Calu3 (cell line): ENCODE measurements at places on chromosomes 3 and 15.

GRCh38 chr3:136685882-136686281, 66.3 kb downstream of the STAG1 start:
- no peak for DNase-seq

- no peak for DNase-seq
Observed at GRCh38 chr3:144351773-144352365, 380.2 kb downstream of the DIPK2A start.

GRCh38 chr3:54393150-54393549, 270.8 kb downstream of the CACNA2D3 start:
- DNase-seq, result no peak

GRCh38 chr3:72185549-72186399, 400.8 kb upstream of the PROK2 start:
- no peak for DNase-seq

- DNase-seq, result no peak
Observed at GRCh38 chr3:135649361-135649760, 316.2 kb upstream of the PPP2R3A start.

DNA sequence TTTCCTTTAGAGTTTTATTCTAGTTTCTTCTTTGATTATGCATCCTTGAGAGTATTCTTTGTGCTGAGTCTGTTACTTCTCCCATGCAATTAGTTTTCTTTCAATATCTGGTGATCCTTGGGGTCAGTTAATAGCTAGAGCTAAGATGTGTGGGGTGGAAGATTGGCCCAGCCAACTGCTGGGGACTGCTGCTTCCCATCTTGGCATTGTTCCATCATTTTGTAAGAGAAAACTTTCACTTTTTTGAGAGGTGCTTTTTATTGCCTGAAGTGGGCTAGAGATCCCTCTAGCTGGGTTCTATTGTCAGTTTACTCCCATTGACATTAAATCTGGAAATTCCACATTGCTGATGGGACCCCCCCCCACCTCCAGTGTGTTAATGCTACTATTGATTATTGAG, 15.4 kb downstream of the BCL2L10 start:
- no peak for DNase-seq

DNA sequence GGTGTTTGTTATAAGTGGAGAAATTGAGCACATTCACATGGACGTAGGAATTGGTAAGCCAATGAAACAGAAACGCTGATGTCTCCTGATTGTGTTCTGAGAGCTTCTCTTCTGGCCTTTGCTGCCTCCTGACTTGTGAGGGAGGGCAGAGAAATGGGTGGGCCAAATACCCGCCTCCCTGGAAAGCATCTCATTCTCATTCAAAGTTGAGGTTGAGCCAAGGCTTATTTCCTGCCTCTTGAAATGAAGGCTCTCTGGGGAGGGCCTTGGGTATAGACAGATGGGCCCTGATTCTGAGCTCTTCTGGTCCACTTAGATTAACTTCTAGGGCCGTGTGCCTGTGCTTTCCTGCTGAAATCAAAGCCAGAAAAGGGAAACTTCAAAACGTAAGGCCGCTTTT, 57.4 kb upstream of the MYZAP start:
- no peak for DNase-seq

DNA sequence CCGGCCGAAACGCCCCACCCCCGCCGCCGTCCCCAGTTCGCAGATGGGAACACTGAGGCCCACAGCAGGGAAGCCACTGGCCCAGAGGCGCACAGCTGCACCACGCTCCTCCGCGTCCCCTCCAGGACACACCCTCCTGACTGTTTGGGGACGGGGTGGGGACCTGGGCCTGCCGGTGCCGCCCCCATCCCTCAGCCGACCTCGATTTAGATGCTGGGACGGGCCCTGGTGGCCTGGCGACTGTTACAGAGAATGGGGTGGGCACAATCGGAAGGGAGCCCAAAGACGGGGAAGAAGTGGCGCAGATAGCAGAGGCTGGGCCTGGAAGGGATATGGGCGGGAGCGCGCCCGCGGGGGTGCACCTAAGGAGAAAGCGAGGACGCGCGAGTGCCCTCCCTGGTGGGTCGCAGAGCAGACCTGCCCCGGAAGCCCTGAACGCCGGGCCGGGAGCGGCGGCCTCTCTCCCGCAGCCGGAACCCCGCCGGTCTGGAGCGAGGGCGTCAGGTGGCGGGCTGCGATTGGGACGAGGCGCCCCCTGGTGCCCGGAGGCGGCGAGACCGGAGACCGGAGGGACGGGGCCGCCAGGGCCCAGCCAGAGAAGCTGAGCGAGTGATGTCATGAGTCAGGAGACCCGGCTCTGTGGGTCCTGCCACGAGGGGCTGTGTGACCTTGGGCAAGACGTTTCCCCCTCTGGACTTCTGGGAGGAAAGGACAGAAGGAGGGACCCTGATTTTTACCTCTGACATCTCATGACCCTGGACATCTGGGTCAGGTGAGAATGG, 78.4 kb downstream of the IQSEC1 start:
- DNase-seq, result peak; percentile 94

DNA sequence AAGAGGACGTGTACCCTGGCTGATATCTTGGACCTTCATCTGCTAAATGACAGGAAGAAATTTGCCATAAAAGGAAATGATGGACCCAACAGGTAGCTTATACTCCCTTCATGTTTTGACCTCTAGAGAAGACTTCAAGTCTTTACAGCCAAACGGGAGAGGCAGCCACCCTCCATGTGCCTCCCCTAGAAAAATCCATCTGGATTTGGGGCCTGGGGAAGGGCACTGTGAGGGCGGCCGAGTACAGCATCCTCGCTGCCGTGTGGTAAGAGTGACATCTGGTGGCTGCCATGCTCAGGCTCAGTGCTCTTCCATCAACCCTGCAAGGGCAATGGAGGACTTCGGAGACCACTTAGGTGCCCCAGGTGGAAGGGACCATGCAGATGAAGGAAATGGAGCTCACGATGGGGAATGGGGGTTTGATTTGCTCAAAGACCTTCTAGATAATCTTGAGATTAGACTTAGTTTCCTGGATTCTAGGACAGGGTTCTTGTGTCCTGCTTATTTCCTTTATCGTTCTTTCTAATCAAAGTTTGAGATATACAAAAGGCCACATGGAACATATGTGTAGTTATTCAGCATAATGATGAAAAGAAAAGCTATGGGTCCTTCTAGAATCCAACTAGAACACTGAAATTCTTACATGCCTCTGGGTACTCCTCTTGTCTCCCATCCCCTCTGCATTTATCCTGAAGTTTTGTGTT, 44.4 kb downstream of the AQP9 start:
- peak; percentile 71 for DNase-seq

GRCh38 chr3:183613366-183614285, 21.8 kb upstream of the KLHL24 start:
- DNase-seq, result no peak

DNA sequence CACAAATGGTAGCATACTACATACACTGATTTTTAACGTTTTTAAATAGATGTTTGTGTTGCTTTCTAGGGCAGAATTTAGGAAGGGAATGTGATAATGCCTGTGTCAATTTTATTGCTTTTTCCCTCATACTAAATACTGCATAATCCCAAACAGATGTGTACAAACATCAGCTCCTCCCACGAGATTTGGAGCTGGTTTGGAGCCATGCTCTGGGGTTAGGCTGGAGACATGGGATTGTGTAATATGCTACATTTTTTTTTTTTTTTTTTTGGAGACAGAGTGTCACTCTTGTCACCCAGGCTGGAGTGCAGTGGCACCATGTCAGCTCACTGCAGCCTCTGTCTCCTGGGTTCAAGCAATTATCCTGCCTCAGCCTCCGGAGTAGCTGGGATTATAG, 80.1 kb downstream of the EBLN2 start:
- DNase-seq, result no peak

DNA sequence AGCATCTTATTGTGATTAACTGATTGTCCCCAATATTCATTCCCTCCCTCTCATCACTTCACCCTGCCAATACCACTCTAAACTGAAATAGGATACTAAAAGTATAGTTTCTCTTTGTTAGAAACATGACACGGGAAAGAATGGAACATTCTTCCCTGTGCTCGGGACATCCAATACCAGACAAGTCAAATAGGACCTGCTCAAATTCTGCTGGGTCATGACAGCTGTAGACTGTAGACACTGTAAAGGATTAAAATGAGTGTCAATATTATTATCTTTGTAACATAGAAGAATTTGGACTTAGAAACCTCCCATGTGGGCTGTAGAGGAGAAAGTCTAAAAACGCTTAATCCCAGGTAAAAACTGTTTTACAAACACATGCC, 315.0 kb upstream of the NR2E3 start:
- DNase-seq, result no peak

DNA sequence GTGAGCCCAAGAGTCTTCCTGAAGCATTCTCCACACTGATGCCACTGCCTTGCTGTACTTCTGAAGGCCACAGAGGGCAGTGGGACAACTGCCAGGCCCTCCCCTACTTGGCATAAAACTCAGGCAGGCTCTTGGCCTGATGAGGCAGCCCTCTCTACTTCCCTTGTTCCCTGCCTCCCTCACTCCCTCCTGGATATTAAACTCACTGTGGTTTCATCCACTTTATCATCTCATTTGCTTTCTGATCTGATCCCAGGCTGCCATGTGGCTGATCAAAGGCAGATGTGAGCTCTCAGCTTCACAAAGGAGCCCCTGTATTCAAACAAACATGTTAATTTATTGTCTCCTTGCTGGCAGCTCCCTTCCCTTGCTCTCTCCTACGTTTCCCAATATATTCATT, 533.5 kb downstream of the IGSF11 start:
- peak; percentile 39 for DNase-seq

DNA sequence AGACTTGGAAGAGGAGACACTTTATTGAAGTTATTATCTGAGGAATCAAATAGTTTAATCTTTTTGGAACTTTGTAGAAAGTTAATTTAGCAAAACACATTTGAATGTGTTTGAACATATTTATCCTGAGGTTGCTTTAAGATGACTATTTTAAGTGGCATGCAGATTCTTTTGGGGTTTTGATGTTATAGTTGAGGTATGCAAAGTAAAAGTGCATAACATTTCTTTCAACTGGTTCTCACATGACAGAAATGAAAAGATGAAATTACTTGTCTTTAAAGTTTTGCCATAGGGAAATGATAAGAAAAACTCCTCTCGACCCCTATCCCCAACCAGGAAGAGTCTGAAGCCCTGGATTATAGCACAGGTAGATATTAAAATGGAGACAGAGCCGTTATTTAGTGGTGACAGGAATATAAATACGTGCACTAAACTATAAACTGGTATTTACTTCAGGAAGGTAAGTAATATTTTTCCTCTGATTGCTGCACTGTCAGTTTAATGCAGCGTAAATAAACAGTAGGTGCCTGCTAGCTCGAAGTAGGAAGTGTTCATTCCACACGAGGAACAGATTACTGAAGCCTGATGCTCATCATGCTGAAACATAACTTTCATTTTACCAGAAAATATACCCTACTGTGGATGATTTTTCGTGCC, 15.1 kb upstream of the SATB1 start:
- DNase-seq, result no peak

DNA sequence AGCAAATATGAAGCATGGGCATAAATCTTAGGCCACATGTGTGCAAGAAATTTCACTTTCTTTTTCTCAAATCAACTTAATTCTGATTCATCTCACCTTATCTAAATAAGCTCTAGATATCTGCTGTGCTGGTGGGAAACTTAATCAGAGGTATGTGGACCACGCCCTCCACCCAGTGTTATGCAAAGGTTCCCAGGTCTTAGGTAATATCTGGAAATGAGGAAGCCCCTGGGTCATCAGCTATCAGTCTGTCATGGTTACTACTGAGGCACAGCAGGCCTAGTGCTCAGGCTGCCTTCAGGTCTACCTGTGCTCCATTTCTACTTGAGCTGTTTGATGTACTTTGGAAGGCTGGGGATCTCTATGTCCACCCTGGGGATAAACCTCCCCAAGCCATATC, 134.4 kb upstream of the KCNH8 start:
- peak; percentile 29 for DNase-seq

GRCh38 chr3:38297947-38298711, 16.0 kb downstream of the SLC22A14 start:
- no peak for DNase-seq

GRCh38 chr15:47383102-47383501, 334.2 kb upstream of the SEMA6D start:
- DNase-seq, result no peak

DNA sequence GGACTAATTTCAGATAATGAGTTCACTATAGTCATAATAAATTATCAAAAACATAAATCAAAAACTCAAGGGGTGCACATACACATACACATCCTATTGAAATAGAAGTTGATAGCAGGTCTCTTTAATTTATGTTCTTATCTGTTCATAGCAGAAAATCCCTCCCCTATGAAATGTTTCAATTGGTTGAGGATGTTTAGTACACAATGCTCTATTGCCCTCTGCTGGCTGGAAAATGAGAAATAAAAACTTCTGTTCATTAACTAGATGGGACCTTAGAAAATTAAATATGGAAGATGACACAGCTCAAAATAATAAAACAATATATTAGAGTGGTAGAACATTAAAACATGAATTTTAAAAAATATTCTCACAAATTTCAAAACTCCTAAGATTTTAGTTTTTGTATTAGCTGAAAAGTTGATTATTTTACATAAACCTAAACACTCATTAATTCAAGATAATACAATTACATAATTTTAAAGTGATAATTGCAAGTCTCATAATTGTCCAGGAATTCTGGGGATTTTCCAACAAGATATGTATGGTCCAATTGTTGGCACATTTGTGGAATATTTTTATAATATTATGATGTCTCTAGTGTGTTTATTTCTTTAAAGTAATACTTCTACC, 735.0 kb downstream of the ROBO1 start:
- DNase-seq, result peak; percentile 31

DNA sequence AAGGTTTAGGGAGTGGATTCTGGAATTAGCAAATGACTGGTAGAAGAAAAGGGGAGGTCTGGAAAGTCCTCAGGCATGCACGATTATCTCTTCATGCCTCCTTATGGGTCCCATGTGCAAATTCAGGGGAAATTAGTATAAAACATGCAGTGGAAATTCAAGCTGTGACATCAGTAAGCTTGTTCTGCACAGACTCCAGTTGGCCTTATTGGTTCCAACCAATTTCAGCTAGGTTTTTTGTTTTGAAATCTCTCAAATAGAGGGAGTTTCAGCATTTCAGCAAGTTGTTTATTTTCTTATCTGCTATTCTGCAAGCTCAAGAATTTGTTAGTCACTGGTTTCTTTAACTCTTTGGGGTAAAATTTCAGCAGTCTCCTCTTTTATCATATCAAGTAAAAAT, 774 bp upstream of the TMCO5A start:
- no peak for DNase-seq

DNA sequence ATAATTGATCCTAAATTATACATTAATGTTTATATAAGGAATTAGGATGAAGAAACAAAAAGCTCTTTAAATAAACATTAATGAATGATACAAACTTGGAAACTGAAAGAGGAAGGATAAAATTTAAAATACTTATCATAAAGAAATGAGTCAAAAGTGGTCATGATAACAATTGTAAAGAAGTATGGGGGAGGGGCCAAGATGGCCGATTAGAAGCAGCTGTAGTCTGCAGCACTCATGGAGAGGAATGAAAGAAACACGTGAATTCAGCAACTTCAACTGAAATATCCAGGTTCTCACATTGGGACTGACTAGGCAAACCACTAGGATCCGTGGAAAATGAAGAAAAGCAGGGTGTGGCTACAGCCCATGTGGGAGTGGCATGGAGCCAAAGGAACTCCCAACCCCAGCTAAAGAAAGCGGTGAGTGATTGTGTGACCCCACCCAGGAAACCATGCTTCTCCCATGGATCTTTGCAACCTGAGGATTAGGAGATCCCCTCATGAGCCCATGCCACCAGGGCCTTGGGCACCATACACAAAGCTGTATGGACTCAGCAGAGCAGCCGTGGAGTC, 13.1 kb upstream of the CP start:
- no peak for DNase-seq
